Pulmonary artery endothelial cell (primary cell): ENCODE measurements at places on chromosomes 2 and 18. TPM values are rescaled to one million over a fixed set of nuclear protein-coding genes. Genes with fewer than 3 reads are reported as not detected.

Gene AQP12A
- total RNA-seq: not detected in 2 replicates

Gene DPYSL5
- not detected in 2 replicates for total RNA-seq

Gene STK25
- total RNA-seq: 324 and 396 TPM in 2 replicates

Gene MERTK
- total RNA-seq: 25.0 and 33.6 TPM in 2 replicates

Gene EDAR
- total RNA-seq: not detected in 2 replicates

Gene WNT6
- not detected in 2 replicates for total RNA-seq

Gene KLHL41
- total RNA-seq: 0.13 and 0.28 TPM in 2 replicates

Gene NOSTRIN
- 0.07 and 1.4 TPM in 2 replicates for total RNA-seq

Gene ABCG5
- not detected in 2 replicates for total RNA-seq

Gene FEV
- not detected in 2 replicates for total RNA-seq

Gene ADI1
- total RNA-seq: 38.6 and 48.2 TPM in 2 replicates

Gene TUBA3E
- total RNA-seq: not detected in 2 replicates

Gene TDRD15
- not detected in 2 replicates for total RNA-seq

Gene PLA2R1
- total RNA-seq: 19.6 and 25.2 TPM in 2 replicates

Gene PPP1R1C
- 0.07 TPM in 1 of 2 replicates, not detected in the other for total RNA-seq

Gene ITGA4
- total RNA-seq: 1.6 and 9.3 TPM in 2 replicates

Gene UPP2
- not detected in 2 replicates for total RNA-seq

Gene KCNK3
- total RNA-seq: not detected in 2 replicates

Gene MC4R
- total RNA-seq: not detected in 2 replicates

Gene SERPINB4
- not detected in 2 replicates for total RNA-seq

Gene G6PC2
- total RNA-seq: not detected in 2 replicates

Gene PXDN
- total RNA-seq: 249 and 307 TPM in 2 replicates

Gene NXPH2
- not detected in 2 replicates for total RNA-seq

Gene KDSR
- 17.6 and 29.5 TPM in 2 replicates for total RNA-seq

Gene GPR45
- not detected in 2 replicates for total RNA-seq

Gene SLC23A3
- 0.59 and 2.2 TPM in 2 replicates for total RNA-seq

Gene RNPEPL1
- 18.4 and 20.8 TPM in 2 replicates for total RNA-seq

Gene CKAP2L
- total RNA-seq: 4.9 and 10.3 TPM in 2 replicates

Gene CNRIP1
- total RNA-seq: 40.0 and 48.6 TPM in 2 replicates

Gene RAB6C
- total RNA-seq: not detected in 2 replicates

Gene ALPP
- not detected in 2 replicates for total RNA-seq

Gene FN1
- total RNA-seq: 3,105 and 3,178 TPM in 2 replicates

Gene GPR155
- total RNA-seq: 1.9 and 2.3 TPM in 2 replicates

Gene DAW1
- 15.0 and 16.6 TPM in 2 replicates for total RNA-seq

Gene TGFA
- total RNA-seq: 0.26 and 0.32 TPM in 2 replicates

Gene SCN2A
- not detected in 2 replicates for total RNA-seq

Gene SMIM21
- total RNA-seq: not detected in 2 replicates

Gene PRSS56
- total RNA-seq: not detected in 2 replicates

Gene CDH2
- 31.6 and 36.5 TPM in 2 replicates for total RNA-seq

Gene APOB
- total RNA-seq: 0.40 and 0.78 TPM in 2 replicates

Gene PAPOLG
- total RNA-seq: 11.3 and 15.1 TPM in 2 replicates

Gene ACSL3
- 99.3 and 167 TPM in 2 replicates for total RNA-seq

Gene SPP2
- total RNA-seq: not detected in 2 replicates

Gene MARCO
- not detected in 2 replicates for total RNA-seq

Gene REG1B
- not detected in 2 replicates for total RNA-seq

Gene CREG2
- total RNA-seq: 0.81 and 1.6 TPM in 2 replicates

Gene TUBA4B
- not detected in 2 replicates for total RNA-seq

Gene HOXD8
- not detected in 2 replicates for total RNA-seq

Gene LYPD6
- total RNA-seq: 1.3 and 1.8 TPM in 2 replicates

Gene KYNU
- total RNA-seq: 0.07 and 0.11 TPM in 2 replicates
